ENCODE measurements at places on chromosomes 1 and 21. TPM values are rescaled to one million over a fixed set of nuclear protein-coding genes. Genes with fewer than 3 reads are reported as not detected.

DNA sequence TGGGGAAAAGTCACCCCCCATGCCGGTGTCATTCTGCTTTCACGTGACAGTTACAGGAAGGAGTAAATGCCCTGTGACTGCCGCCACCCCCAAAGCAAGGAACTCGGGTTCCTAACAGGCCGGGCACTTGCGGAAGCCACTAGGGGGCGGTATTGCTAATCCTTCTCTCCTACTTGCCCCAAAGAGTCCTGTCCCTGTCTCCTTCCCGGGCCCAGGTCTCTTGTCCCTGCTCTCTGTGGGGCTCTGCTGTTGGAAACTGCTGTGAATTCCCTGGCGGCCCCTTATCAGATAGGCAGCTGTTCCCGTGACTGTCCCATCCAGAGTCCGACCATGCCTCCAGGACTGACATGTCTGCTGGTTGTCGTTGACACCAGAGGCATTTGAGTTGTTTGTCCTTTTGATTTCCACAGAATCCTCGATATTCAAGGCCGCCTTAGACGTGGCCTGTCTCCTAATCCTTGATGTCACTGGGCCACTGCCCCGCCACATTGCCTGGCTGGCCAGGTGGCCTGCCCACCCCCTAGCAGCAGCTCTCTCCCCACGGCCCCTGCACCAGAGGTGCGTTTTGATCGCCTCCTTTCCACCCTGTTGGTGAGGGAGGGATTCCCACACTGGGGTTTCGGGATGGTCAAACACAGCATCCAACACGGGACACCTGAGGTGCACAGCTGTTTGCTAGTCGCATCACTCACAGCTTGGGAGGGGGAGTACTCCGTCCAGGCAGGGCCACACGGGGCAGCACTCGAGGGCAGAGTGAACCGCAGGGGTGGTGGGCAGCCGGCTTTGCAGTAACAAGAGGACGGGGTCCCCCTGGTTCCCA is 37.3 kb downstream of the CHAF1B start:
- DNase-seq, result peak; percentile 77

- DNase-seq, result no peak
Measured at GRCh38 chr21:40833184-40833583, 13.8 kb downstream of the DSCAM start.

Gene TRIM45
- total RNA-seq, result 16.0 TPM

Gene ZYG11A
- not detected for total RNA-seq

- no peak for DNase-seq
Measured at GRCh38 chr1:19044471-19044870, 88.0 kb upstream of the IFFO2 start.

DNA sequence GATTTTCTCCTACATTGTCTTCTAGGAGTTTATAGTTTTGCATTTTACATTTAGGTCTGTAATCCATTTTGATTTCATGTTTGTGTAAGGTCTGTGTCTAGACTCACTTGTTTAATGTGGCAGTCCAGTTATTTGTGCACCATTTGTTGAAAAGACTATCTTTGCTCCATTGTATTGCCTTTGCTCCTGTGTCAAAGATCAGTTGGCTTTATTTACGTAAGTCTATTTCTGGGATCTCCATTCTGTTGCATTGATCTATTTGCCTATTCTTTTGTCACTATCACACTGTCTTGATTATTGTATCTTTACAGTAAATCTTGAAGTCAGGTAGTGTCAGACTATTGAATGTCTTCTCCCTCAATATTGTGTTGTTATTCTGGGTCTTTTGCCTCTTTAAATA is 49.7 kb upstream of the RGS2 start:
- DNase-seq, result no peak

DNA sequence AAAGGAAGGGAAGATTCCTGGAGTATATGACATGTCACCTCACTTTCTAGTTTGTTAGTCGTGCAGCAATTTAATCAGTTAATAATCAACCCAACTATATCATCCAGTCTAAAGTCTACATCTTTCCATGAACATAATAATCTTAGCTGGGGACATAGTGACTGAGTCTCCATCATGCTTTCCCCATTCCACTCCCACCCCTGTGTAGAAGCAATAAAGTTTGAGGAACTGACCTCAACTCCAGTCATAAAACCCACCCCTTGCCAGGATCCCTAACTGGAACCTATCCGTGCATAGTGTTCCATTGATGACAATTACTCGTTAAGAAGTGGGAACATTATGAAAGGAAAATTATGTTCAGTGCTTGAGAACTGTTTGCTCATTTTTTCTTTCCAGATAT is 48.9 kb upstream of the MROH9 start:
- DNase-seq, result no peak

DNA sequence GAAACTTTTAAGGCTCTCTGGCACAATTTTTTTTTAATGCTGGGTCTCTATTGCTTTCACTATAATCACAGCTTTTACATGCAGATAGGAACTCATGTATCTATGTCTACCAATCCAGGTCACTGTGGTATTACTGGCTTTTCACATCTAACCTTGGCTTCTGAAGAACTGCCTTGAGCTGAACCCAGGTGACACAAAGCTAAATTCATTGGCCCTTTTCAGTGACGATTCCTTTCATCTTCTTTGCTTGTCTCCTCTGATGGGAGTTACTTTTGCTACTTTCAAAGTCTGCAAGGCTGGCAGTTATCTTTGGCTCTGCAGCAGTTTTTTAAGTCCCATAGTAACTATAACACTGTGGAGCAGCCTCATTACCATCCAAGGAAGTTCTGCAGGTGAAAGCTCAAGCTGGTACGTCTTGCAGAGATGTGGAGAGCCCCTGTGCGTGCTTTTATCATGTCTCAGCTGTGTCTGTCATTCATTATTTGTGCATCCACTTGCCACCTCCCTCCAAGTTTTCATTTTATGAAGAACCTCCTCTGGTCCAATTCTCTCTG is 364.3 kb downstream of the VAV3 start:
- DNase-seq, result no peak

Gene LRRC3
- 1.5 TPM for total RNA-seq

- no peak for DNase-seq
Measured at GRCh38 chr1:66176012-66176715, 357.8 kb upstream of the SGIP1 start.

DNA sequence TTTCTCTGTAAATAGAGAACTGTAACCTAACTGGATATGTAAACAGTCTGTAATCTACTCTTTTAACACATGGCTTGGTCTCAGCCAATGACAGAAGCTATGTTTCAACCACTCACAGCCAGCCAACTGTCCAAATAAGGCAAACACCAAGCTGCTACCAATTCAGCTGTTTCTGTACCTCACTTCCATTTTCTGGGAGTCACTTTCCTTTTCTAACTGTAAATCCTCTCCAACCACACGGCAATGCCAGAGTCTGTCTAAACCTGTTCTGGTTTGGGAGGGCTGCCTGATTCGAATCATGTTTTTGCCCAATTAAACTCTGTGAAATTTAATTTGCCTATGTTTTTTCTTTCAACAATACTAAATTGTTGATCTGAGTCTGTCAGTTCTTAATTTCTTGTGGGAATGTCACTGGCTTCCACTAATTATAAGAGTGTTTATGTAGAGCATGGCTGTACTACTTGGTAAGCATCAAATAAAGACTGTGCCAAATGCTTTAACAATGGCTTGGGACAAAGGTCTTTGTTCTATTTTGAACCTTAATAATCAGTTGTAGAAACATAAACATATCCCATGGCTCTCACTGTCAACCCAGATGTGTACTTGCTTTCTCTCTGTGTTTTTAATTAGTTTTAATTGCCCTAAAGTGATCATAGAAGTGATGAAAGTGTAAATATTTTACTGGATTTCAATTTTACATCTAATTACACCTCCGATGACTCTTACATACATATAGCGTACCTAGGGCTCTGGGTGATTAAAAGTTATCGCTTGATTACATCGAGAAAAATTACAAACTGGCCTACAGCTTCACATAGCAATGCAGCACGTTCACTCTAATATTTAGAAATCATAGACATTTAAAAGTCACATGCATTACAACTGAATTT is 1144.6 kb upstream of the TMPRSS15 start:
- no peak for DNase-seq

DNA sequence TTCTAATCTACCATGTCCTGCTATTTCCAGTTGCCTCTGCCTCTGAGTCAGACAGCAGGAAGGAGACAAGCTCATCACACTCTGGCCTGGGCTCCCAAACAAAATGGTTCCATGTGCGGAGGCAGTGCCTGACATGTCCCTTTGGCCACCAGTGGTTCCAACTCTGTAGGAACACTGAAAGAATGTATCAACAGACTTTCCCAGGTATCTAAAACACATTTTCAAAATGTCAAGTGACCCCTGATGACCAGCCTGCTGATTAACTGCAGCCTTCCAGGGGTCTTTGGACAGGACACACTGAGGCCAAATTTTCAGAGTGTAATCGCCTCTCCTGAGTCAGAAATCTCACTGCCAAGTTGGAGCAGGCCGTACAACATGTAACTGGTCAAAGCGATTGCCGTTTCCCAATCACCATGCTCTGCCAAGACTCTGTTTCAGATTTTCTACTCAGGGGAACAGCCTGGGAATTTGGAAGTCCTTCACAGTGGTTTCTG is 172.7 kb downstream of the TPR start:
- no peak for DNase-seq

GRCh38 chr1:101781201-101781831 is 215.4 kb downstream of the OLFM3 start:
- no peak for DNase-seq

GRCh38 chr1:175536921-175537320 is 206.5 kb downstream of the TNR start:
- no peak for DNase-seq

Measured in SK-MEL-5 (cell line).